Cardiac muscle cell (in vitro differentiated cells and primary cell): ENCODE measurements at places on chromosomes 6 and 20. TPM values are rescaled to one million over a fixed set of nuclear protein-coding genes. Genes with fewer than 3 reads are reported as not detected.

Gene JPH2
- 154 and 205 TPM in 2 replicates for total RNA-seq

Gene TTBK1
- 0.60 and 1.0 TPM in 2 replicates for total RNA-seq

Gene MDFI
- total RNA-seq = 100.0 and 137 TPM in 2 replicates

Gene ESR1
- total RNA-seq = 1.9 and 5.1 TPM in 2 replicates

Gene SAMD3
- total RNA-seq = not detected in 2 replicates

Gene XKR7
- 0.03 and 0.04 TPM in 2 replicates for total RNA-seq

Gene SLC17A1
- not detected in 2 replicates for total RNA-seq

Gene SIRPB1
- total RNA-seq = not detected in 2 replicates

Gene SH3BGRL2
- 35.0 and 36.1 TPM in 2 replicates for total RNA-seq

Gene ARMH2
- not detected in 2 replicates for total RNA-seq

Gene GTSF1L
- total RNA-seq = not detected in 2 replicates

Gene PDYN
- total RNA-seq = 0.33 and 0.95 TPM in 2 replicates

Gene MUC22
- not detected in 2 replicates for total RNA-seq

Gene KCNB1
- total RNA-seq = 0.06 and 0.07 TPM in 2 replicates

Gene NELFCD
- total RNA-seq = 69.4 and 77.3 TPM in 2 replicates

Gene RAB44
- total RNA-seq = not detected in 2 replicates

Gene TSBP1
- total RNA-seq = not detected in 2 replicates

Gene MRPS10
- total RNA-seq = 15.8 and 20.6 TPM in 2 replicates

Gene CFAP61
- total RNA-seq = not detected in 2 replicates

Gene BPHL
- 27.2 and 34.8 TPM in 2 replicates for total RNA-seq

Gene COL21A1
- total RNA-seq = 1.2 and 1.4 TPM in 2 replicates

Gene MRAP2
- total RNA-seq = 8.7 and 14.6 TPM in 2 replicates

Gene RMND1
- total RNA-seq = 12.2 and 17.2 TPM in 2 replicates

Gene HLA-DPB1
- total RNA-seq = 14.3 and 26.1 TPM in 2 replicates

Gene CPXM1
- 72.1 and 129 TPM in 2 replicates for total RNA-seq

Gene GGTLC1
- not detected in 2 replicates for total RNA-seq

Gene NPBWR2
- total RNA-seq = not detected in 2 replicates

Gene MUC21
- total RNA-seq = not detected in 2 replicates

Gene TMEM74B
- total RNA-seq = 27.7 and 40.3 TPM in 2 replicates

Gene SOX4
- 46.9 and 60.6 TPM in 2 replicates for total RNA-seq

Gene SPATS1
- 0.63 TPM in 1 of 2 replicates, not detected in the other for total RNA-seq

Gene OVOL2
- 0.24 and 0.25 TPM in 2 replicates for total RNA-seq

Gene PSMA7
- 333 and 442 TPM in 2 replicates for total RNA-seq

Gene DCDC2
- 0.04 and 0.06 TPM in 2 replicates for total RNA-seq

Gene TNFAIP3
- total RNA-seq = 7.9 and 12.2 TPM in 2 replicates

Gene RSPH3
- total RNA-seq = 8.8 and 13.8 TPM in 2 replicates

Gene CCR6
- total RNA-seq = not detected in 2 replicates

Gene DUSP15
- total RNA-seq = 20.3 and 23.6 TPM in 2 replicates

Gene OARD1
- total RNA-seq = 22.4 and 27.5 TPM in 2 replicates

Gene SPDEF
- 0.42 and 1.1 TPM in 2 replicates for total RNA-seq

Gene LCA5
- 3.5 and 5.9 TPM in 2 replicates for total RNA-seq

Gene HSPA1B
- 184 and 226 TPM in 2 replicates for total RNA-seq

Gene PSORS1C1
- total RNA-seq = not detected in 2 replicates

Gene NRN1
- 0.78 and 0.92 TPM in 2 replicates for total RNA-seq

Gene VGLL2
- not detected in 2 replicates for total RNA-seq

Gene KHDC1L
- not detected in 2 replicates for total RNA-seq

Gene TAGAP
- total RNA-seq = not detected in 2 replicates
